ENCODE measurements at places on chromosomes 2 and 18.

DNA sequence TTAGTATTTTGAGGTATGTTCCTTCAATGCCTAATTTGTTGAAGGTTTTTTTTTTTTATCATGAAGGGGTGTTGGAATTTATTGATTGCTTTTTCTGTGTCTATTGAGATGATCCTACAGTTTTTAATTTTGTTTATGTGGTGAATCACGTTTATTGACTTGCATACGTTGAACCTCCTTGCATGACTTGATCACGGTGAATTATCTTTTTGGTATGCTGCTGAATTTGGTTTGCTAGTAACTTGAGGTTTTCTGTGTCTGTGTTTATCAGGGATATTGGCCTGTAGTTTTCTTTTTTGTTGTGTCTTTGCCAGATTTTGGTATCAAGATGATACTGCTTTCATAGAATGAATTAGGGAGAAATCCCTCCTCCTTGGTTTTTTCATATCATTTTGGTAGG is 23.9 kb downstream of the CLIP4 start:
- no peak overlapping the region for H3K4me3 ChIP-seq
- no peak overlapping the region for H3K27ac ChIP-seq
- H3K36me3 ChIP-seq = peaks cover 4% of the 10 kb centered on the region
- no peak for DNase-seq

- DNase-seq = no peak
- no peak overlapping the region for H3K27ac ChIP-seq
- H3K36me3 ChIP-seq = no peaks in the 10 kb centered on the region
- no peak overlapping the region for H3K4me3 ChIP-seq
These were observed 122.6 kb upstream of the NOSTRIN start for GRCh38 chr2:168679741-168680310.

DNA sequence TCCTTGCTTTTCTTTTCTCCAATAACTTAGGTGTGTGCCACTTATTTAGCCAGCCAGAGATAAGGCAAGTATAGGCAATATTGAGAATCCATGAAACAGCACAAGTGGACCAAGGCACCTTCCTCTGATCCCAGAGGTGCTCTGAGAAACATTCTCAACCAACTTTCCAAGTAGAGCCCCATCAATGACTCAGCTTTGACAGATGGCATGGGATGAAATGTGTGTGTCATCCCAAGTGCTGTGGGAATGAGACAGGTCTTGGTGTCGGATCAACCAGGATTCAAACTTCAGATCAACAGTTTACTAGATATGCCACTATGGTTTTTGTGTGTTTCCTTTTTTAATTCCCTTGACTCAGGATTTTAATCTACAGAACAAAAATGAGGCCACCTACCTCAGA is 164.0 kb downstream of the GRB14 start:
- no peaks in the 10 kb centered on the region for H3K36me3 ChIP-seq
- no peaks in the 10 kb centered on the region for H3K4me1 ChIP-seq
- no peak overlapping the region for H3K27ac ChIP-seq
- no peaks in the 10 kb centered on the region for H3K27me3 ChIP-seq
- DNase-seq = no peak

DNA sequence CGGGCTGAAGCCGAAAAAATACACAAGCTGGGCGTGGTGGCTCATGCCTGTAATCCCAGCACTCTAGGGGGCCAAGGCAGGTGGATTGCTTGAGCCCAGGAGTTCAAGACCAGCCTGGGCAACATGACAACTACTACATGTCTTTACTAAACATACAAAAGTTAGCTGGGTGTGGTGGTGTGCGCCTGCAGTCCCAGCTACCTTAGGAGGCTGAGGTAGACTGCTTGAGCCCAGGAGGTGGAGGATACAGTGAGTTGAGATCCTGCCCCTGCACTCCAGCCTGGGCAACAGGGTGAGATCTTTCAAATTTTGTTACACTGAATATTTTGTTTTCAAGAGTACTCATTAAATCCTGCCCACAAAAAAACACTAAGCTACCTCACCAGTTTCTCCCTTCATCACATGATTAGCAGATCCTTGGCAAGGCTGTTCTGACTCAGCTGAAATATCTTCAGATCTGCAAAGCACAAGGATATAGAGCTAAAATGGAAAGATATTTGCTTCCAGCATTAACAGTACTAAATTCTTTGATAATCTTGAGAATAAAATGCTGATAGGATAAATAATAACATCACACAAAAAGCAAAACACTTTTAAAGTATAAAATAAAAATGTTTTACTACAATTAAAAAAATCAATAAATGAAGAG is 28.2 kb upstream of the MCM6 start:
- no peaks in the 10 kb centered on the region for H3K4me1 ChIP-seq
- H3K27ac ChIP-seq = no peak overlapping the region
- H3K36me3 ChIP-seq = no peaks in the 10 kb centered on the region
- H3K4me3 ChIP-seq = no peak overlapping the region

GRCh38 chr2:1321321-1321720 is 91.9 kb upstream of the TPO start:
- no peaks in the 10 kb centered on the region for H3K27me3 ChIP-seq
- no peak overlapping the region for H3K27ac ChIP-seq
- H3K4me3 ChIP-seq = no peak overlapping the region
- no peak for DNase-seq
- H3K4me1 ChIP-seq = no peaks in the 10 kb centered on the region
- no peaks in the 10 kb centered on the region for H3K36me3 ChIP-seq

DNA sequence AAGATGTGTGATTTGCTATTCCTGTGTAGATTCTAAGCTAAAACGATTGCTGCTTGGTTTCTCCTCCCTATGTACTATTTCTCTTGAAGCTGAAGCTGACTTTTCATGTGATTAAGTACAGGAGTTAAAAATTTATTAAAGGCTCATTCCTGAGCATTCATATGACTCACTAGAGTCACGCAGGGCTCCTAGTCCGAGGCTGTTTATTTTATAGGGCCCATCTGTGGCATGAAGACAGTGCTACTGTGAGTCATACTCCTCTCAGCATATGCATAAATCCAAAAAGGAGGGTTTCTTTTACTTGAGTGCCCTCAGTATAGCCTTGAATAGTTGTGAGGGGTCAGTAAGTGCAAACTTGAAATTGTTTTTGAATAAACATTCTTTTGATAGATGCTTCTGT is 378.8 kb downstream of the PTPRM start:
- DNase-seq = no peak
- H3K27me3 ChIP-seq = no peaks in the 10 kb centered on the region
- H3K36me3 ChIP-seq = no peaks in the 10 kb centered on the region
- no peak overlapping the region for H3K4me3 ChIP-seq
- no peaks in the 10 kb centered on the region for H3K4me1 ChIP-seq

DNA sequence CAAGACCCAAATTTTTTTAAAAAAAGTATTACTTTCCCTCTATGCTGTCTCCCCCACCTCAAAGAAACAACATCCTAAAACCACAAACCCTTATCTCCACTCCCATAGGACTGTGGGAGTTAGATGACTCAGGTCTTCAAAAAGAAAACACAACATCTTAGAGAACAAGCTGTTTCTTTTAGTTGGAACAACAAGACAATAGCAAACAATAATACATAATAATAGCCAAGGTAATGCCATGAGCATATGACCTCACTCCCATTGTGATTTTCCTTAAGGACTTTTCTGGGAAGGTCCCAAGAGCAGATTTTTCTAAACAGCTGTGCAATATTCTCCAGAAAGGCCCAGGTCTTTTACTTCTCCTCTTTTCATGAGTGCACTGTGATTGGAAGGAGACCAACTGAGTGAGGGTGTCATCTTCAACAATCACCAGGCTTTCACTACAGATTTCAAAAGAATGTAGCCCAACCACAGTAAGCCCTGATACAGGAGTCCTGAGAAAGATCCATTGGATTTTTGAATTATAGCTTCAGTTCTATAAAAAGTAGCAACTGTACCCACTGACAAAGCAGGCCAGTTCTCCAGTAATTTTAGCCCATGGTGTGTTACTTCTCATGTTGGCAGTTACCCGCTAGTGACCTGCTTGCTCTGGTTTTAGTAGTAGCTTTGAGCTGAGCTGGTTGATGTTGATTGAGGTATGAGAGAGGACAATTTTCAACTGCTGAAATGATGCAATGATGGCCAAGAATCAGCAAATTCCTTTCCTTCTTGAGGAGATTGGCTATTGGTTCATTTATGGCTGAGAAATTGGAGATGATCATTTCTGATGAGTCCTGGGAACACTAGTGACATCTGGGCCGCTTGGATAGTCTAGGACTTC is 144.5 kb upstream of the TCF4 start:
- no peaks in the 10 kb centered on the region for H3K4me1 ChIP-seq
- peak overlapping the region; percentile 44 for H3K27ac ChIP-seq
- DNase-seq = no peak
- H3K4me3 ChIP-seq = no peak overlapping the region

DNA sequence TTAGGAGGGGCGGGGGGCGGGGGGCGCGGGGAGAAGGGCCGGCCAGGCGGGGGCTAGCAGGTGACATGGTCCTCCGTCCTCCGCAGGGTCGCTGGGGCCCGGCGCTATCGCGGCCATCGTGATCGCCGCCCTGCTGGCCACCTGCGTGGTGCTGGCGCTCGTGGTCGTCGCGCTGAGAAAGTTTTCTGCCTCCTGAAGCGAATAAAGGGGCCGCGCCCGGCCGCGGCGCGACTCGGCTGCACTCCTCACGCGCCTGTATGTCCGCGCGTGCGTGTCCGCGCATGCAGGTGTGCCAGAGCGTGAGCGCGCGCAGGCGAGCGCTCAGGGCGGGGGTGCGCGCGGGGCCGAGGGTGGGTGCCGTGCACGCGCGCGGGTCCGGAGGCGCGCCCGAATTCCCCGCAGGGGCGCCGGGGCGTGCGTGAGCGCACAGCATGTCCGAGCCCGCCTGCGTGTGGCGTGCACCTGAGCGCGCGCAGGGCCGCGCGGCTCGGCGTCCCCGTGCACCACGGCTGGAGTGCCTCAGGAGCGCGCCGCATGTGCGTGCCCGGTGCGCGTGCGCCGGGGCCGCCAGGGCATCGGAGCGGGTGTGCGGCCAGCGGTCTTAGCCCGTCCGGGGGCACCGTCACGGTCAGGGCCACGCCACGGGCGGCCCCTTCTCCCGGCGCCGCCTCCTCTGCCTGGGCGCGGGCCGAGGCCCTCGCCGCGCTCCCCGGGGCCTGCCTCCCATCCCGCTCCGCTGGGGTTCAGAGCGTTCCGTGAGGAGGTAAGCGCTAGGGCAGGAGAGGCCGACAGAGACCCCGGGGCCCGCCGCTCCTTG is 6.3 kb downstream of the SNORC start:
- H3K4me1 ChIP-seq = no peaks in the 10 kb centered on the region
- H3K36me3 ChIP-seq = no peaks in the 10 kb centered on the region
- H3K27ac ChIP-seq = no peak overlapping the region

DNA sequence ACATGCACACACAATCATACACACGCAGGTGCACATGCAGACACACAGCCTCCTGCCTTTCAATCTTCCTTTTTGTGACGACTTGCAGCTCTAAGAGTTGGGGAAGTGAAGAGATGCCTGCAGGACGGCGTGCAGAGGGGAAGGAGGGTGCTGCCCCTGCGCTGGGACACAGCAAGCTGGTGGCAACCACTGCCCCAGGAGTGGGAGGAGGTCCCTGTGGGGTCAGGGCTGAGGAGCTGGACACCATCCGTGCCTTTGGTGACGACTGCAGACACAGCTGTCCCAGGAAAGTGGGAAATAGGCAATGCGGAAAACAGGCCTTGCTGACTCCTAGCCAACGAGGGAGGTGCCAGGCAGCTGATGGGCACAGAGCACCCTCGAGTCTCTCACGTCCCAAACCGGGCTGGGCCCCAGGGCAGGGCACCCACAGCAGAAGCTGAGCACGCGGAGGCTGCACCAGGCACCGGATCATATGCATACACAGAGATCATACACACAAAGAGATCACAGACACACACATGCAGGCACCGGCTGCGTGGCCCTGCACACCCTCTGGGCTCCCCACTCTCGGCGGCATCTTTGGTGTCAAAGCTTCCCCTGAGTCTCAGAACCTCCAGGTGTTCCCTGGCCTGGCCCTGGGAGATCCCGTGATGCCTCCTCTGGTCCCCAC is 146.1 kb downstream of the PXDN start:
- no peak overlapping the region for H3K27ac ChIP-seq
- no peaks in the 10 kb centered on the region for H3K27me3 ChIP-seq
- DNase-seq = peak; percentile 58
- H3K4me1 ChIP-seq = no peaks in the 10 kb centered on the region
- no peak overlapping the region for H3K4me3 ChIP-seq
- H3K36me3 ChIP-seq = no peaks in the 10 kb centered on the region

DNA sequence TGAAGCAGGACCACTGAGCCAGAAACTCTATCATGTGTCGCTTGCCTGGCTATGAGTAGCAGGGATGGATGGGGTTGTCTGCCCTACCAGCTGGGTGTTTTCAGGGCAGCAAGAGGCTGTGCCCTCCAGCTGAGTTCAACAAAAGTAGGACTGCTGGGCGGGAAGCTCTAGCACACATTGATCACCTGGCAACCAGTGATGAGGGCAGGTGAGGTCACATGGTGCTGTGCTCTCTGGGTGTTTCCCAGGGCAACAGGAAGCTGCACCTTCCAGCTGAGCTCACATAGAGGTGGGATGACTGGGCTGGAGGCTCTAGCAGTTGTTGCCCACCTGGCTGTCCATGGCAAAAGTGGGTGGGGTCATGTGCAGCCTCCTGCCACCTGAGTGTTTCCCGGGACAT is 487.3 kb upstream of the VWC2L start:
- DNase-seq = no peak
- H3K36me3 ChIP-seq = no peaks in the 10 kb centered on the region
- H3K27ac ChIP-seq = no peak overlapping the region
- H3K27me3 ChIP-seq = no peaks in the 10 kb centered on the region

DNA sequence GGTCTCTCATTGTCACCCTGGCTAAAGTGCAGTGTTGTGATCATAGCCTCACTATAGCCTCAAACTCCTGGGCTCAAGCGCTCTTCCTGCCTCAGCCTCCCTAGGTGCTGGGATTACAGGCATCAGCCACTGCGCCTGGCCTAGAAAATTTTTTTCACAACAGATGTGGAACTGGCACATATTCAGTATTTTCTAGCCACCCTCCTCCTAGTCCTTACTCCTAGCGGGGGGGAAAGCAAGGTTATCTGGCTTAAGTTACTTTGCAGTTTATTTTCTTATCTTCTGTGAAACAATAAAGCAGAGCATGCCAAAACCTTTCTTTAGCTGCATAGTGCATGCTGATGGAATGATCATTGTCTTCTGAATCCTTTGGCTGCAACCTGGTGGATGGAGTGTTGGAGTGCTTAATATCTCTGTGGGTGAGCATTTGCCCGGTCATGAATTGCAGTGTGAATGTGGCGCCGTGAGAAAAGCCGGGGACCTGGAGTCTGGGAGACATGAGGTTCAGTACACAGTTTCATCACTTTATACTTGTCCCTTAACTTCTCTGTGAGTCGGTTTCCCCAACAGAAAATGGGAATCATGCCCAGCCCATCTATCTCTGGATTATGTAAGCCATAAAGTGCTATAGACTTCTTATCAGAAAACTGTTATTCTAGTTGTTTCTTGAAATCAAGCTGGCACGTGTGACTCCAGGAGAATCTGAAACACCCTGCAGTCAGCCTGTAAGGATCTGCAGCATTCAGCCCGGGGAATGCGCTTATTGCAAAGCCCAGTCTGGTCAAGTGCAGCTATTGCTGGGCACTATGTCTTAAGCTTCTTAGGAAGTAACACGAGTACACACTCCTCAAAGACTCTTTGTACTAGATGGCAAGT is 38.2 kb upstream of the MAP3K20 start:
- no peak for DNase-seq
- H3K4me1 ChIP-seq = no peaks in the 10 kb centered on the region
- H3K4me3 ChIP-seq = no peak overlapping the region
- peak overlapping the region; percentile 51 for H3K27ac ChIP-seq
- no peaks in the 10 kb centered on the region for H3K27me3 ChIP-seq

- H3K27ac ChIP-seq = peak overlapping the region; percentile 26
- H3K27me3 ChIP-seq = no peaks in the 10 kb centered on the region
- H3K4me3 ChIP-seq = peak overlapping the region; percentile 47
- no peak for DNase-seq
These were observed 9.8 kb downstream of the SERTAD2 start for GRCh38 chr2:64643838-64644457.

Measured in aorta (tissue), 5 donors.